ENCODE measurements at places on chromosomes 3 and 15.

DNA sequence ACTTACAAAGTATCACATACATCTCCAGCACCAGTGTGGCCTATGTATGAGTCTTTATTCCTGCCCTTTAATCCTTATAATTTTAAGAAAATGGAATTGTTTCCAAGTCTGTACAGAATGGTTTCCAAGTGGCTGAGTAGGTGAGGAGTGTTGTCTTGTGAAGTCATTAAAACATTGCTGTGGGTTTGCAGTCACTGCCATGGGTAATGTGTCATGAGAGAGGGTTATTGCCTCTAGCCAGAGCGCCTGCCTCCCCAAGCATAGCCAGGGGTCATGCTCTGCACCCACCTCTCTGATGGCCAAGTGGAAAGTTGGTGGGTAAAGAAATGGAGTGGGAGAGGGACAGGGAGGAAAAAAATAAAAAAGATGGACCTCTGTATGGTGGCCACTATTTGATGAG lies 25.3 kb downstream of the TRAK1 start:
- DNase-seq, result no peak

DNA sequence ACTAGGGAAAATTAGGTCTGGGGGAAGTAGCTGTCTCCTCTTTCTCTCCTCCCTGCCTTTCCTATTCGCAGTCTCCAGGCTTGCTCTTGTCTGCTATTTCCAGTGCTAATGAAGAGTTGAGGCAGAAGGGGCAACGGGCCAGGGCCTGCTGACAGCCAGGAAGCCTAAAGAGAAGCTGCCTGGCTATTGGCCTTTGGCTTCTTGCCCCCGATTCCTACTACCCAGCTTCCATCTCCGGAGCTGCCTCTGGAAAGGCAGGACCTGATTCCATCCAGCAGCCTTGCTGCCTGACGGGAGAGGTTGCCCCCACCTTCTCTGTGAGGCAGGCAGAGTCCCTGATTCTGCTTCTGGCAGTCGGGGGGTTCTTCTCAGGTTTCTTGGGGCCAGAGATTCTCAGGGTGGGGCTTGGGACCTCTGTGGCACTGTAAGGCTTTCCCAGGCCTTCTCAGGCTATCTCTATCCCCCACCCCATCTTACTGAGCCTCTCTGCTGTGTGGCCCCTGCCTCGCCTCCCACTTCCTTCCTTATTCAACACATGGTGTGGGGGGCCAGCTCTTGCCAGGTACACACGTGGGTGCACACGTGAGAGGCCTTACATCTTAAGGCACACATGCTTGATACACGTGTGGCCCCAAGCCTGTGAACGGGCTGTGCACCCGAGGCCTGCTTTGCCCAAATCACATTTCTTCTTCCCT lies 18.2 kb upstream of the JMJD7 start:
- DNase-seq, result no peak

DNA sequence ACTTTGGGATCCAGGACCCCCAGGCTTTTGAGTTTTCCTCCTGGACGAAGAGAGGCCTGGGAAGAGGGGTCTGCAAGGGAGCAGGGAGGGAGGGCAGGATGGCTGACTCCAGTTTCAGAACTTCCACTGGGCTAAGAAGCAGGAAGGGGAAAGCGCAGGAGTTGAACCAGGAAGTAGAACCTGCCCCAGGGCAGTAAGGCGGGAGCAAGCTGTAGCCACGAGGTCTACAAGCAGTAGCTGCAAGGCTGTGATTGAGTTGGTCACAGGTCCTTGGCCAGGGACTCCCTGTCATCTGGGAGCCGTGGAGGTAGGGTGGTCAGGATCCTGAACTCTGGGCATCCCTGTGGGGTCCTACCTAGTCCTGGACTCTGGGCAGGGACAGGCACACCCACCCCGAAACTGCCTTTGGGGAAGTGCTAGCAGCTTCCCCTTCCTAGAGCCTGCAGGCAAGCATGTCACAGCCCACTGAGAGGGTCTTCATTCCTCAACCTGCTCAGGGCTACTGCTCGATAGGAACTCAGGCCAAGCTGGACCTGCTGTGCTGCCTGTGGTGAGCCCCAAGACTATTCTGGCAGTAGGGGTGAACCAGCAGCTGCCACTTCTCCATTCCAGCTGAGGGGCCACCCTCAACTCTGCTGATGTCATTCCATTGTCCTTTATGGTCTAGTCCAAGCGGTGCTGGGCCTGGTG lies 5.8 kb upstream of the GNAI2 start:
- no peak for DNase-seq

GRCh38 chr3:138338811-138339210 lies 9.2 kb upstream of the NME9 start:
- no peak for DNase-seq

- DNase-seq, result no peak
Measured at GRCh38 chr3:41684797-41685735, 276.8 kb downstream of the ULK4 start.

DNA sequence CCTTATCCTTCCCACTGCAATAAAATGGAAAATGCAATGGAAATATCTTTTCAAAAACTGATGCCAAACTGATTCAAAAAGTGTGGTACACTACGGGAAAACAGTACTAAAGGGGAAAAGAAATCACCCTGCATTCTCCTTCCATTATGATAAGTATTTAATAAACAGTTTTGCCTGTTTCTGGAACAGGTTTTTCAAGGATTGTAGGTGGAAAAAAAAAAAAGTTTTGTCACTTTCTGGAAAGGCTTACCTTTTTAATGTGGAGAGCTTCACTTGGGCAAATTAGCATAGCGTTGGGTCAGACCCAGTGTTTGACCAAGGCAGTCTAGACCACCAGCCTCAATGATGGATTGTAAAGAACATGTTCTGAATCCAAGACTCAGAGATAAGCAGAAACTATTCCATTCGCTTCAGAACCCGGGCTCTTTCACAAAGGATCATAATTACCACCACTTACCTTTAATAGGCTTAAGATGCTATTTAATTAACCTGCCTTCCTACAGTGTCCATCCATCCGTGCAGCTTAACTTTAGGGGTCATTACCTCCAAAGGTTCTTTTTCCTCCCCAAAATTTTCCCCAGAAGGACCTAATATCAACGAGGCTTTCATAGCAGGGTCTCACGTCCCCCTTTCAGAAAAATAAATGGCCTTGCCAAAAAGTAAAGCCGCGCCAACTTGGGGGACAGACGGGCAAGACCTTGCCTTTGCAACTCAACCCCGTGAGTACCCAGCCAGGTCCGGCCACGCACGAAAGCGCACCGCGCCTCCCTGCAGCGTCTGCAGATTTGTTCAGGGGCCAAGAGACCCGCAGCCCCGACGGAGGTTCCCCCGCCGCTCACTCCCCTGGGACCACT lies 1.0 kb downstream of the DCBLD2 start:
- DNase-seq, result no peak

- no peak for DNase-seq
Measured at GRCh38 chr15:25775317-25775912, 87.7 kb downstream of the ATP10A start.

GRCh38 chr3:50658416-50658815 lies 16.3 kb upstream of the DOCK3 start:
- no peak for DNase-seq

DNA sequence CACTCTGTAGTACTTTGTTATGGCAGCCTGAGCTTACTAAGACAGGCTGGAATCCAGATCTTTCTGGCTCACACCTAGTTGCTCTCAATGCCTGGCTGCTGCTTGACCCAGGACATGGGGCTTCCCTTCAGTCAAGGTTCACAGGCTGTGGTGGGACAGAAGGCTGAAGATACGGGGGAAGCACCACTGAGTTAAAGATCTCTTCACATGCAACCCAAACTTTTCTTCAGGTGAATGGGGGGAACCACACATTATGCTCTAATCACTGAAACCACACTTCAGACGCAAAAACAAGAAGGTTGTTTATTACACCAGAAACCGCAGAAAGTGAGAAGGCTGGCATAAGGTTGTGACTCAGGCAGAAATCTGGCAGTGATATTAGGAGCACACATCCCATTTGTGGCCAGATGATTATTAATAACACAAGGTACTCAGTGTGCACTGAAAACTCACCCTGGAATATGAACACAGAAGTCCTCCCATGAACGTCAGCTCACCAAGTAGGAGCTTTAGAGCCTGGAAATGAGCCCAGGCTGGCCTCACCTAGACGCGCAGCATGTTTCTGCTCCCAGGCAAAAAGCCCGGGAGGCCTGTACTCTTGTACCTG lies 230.5 kb upstream of the CHRNA7 start:
- DNase-seq, result no peak

DNA sequence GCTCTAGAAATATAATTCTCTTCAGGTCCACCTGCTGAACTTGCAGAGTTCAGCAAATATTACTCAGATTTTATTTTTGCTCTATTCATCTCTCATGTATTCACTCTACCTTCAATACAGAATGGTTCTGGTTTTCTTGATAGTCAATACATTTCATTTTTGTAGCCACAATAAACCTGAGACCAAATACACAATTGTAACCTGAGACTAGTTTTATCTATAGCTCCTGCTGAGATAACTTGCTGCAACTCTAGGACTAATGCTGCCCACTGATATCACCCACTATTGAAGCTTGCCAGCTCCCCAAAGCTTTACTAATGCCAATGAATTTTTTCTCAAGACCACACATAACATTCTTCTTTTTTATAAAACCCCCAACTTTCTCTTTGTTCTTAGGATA lies 229.3 kb downstream of the NSUN3 start:
- DNase-seq, result no peak

GRCh38 chr3:56469141-56469540 lies 874 bp upstream of the ERC2 start:
- DNase-seq, result no peak

- DNase-seq, result no peak
Measured at GRCh38 chr3:61589856-61590255, 28.5 kb downstream of the PTPRG start.

- DNase-seq, result no peak
Measured at GRCh38 chr3:123104550-123104949, 37.7 kb downstream of the PDIA5 start.

- DNase-seq, result no peak
Measured at GRCh38 chr3:63126530-63126929, 151.6 kb upstream of the SYNPR start.

DNA sequence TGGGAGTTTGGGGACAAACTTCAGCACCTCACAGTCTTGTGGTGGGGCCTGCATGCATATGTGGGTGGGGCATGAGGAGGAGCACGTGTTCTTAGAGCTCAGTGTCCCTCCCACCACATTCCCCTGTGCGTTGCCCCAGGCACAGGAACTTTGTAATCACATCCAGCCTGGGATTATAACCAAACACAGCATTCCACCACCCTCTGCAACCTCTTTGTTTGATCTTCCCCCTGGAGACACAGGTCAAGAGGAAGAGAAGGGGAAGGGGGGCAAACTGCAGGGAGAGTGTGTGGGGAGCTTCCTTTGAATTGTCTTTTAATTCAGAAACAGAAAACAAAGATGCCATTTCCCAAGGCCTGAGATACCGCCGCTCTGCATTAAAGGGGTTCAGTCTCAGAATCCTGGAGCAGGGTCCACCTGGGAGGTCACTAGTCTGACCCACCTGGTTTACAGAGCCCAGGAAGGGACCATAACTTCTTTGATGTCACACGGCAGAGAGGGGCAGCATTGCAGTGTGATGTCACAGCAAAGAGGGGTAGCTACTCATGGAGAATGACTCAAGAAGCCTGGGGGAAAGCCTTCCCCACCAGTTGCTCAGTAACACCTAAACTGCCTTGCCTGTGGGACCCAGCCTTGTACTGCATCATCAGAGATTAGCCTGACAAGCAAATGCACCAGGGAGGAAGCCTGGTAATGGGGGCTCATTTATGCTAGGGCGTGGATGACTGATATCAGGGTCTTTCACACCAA lies 106.3 kb upstream of the RNU6-1 start:
- peak; percentile 3 for DNase-seq

GRCh38 chr3:8493744-8494143 lies 7.9 kb upstream of the LMCD1 start:
- no peak for DNase-seq

DNA sequence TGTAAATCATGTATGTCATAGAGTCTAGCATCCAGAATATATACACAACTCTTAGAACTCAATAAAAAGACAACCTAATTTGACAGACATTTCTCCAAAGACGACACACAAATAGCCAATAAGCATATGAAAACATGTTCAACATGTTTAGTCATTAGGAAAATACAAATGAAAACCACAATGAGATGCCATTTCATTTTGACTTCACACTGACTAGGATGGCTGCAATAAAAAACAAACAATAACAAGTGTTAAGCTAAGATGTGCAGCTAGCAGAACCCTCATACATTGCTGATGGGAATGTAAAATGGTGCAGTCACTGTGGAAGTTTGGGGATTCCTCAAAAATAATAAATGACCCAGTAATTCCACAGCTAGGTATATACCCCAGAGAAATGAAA lies 16.4 kb downstream of the SPG11 start:
- DNase-seq, result no peak

DNA sequence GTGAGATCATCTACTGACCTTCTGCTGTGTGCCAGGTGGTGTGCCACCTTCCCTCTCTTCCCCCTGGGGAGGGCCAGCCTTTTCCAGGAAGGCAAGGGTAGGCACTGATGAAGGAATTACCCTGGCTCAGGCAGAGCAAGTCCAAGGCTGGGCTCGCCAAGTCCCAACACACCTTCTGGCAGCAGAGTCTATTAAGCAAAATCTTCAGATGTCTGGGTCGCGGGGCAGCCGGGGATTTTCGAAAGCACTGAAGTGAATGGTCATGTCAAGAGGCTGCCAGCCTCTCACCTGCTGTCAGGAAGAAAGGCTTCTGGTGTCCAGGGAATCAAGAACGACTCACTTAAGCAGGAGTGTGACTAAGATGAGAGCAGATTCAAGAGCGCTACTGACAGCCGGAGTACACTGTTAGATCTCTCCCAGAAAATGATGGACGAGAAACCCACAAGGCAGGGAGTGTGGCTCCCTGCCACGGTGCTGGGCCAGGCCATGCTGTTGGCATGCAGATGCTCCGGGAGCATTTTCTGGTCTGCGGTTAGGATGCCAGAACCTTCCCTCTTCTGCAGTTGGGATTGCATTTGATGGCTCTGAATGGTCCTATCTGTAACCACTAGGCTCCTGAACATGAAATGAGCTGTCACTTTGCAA lies 479.8 kb downstream of the SHQ1 start:
- no peak for DNase-seq

- DNase-seq, result no peak
Measured at GRCh38 chr15:28943611-28944230, 57.9 kb downstream of the APBA2 start.

- DNase-seq, result no peak
Measured at GRCh38 chr3:9820946-9821345, 10.9 kb downstream of the TTLL3 start.

GRCh38 chr3:193231201-193231600 lies 9.8 kb upstream of the PLAAT1 start:
- DNase-seq, result no peak

GRCh38 chr15:29071232-29071881 lies 185.6 kb downstream of the APBA2 start:
- no peak for DNase-seq

GRCh38 chr3:133532951-133533350 lies 40.5 kb upstream of the CDV3 start:
- no peak for DNase-seq

Data from NCI-H146 (cell line).